ENCODE measurements at places on chromosomes 12 and 14.

DNA sequence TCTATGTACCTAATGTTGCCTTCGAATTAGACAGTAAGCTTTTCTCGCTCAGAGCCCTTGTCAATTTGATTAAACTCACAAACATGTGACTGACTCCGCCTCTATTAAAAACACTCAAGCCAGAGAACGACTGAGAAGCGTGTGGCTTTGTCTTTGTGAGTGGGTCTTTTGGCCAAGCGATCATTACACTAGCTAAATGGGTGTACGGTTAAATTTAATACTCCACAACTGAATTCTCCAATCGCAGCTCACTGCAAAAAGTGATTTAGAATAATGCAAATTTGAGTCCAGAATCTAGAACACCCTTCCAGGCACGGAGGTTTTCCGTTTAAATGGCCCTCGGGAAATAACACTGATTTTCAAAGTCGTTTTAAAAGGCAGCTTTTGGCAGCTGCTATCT, 253.7 kb downstream of the EFCAB11 start:
- DNase-seq = no peak

DNA sequence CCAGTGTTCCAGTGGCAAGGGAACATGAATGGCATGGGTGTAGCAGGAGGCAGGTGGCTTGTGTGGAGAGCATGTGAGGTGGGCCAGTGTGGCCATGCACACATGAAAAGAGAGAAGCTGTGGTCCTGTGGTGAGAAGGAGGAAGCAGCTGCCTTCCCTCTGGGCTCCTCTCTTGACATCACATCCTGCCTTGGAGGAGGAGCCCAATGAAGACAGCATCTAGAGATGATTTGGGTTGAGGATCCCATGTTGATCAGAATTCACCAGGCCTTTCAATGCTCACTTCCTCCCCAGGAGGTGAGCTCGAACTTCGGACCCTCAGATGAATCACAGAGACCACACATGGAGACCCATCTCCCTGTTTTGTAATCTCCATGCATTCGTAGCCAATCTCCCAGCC, 82.6 kb downstream of the LRRC74A start:
- DNase-seq = no peak

DNA sequence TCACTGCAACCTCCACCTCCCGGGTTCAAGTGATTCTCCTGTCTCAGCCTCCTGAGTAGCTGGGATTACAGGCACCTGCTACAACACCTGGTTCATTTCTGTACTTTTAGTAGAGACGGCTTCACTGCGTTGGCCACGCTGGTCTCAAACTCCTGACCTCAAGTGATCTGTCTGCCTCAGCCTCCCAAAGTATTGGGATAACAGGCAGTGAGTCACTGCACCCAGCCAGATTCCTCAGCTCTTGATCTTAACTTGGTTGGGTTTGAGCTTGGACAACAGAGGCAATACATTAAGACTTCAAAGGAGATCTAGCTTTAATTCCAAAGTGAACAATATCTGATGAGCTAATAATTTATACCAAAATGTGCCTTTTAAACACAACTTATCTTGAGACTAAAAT, 5.6 kb downstream of the DAZAP2 start:
- DNase-seq = no peak

GRCh38 chr12:78155546-78155945, 324.9 kb downstream of the NAV3 start:
- no peak for DNase-seq

DNA sequence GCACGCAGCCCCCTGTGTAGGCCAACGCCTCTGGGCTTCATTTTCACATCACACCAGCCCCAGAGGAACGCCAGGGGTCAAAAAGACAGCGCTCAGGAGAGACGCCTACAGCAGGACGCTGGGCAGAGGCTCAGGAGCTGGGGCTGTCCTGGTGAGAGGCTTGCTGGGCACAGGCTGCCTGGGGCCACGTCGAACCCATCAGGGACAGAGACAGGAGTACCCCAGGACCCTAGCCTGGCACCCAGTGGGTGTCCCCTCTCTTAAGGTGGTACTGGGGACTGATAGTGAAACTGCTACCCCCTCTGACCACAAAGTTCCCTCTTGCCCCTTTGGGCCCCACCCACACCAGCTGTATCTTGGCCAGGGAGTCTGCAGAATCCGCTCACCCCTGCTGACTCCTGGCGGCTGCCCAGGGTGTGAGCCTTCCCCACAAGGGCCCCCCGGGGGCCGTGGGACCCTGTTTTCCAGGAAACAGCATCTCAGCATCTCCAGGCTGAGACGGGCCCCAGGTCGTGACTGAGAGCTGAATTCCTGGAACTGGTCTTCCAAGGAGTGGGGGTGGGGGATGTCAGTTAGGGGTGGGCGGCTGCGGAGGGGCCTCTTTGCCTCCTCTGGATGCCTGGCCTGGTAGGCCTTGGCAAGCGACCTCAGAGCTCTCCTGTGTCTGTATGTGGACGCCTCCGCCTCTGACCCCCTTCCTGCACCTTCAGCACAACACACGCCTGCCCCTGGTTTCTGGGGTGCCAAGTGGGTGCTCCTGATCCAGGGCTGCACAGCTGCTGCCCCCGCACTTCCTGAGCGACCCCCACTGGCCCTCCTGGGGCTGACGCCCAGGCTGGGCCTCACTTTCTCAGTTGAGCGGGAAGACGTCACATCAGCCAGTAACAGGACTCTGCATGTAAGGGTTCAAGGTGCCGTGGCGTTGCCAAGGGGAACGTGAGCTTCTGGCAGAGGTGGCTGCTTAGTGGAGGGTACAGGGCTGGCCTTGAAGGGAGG, 321.9 kb upstream of the RTL1 start:
- no peak for DNase-seq

DNA sequence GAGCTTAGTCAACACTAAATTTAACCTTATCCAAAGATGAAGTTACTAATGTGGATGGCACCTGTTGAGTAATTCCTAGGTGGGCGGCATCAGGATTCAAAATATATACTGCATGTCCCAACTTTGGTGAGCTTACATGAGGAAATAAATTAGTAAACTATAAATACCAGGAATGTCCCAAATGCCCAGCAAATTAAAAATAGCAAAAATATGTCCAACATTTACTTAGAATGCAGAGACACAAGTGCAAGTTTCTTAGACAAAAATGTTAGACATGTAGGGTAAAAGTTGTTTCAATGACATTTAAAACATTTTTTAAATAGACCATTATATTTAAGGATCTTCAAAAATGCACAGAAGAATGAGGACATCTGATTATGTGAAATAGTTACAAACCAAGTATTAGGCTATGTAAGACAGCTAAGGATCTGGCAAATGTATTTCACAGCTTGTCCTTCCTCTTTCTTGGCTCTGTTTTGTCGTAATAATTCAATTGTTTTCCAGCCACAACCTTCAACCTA, 115.9 kb downstream of the NAV3 start:
- peak; percentile 85 for DNase-seq

DNA sequence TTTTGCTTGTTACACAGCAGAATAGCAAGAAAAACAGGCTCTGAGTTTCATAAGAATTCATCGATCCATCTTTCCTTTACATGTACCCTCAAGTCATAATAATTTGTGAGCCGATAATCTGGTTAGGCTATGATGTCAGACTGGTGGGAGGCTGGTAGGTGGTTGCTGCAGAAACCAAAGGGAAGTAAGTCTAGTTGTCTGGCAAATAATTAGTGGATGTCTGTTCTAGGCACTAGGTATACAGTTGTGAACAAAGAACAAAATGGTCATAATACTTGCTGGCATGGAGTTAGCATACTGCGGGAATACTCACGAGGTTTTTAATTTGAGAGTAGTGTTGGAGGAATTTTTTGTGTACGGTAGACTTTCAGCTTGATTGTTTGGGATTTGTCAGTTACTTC, 8.8 kb downstream of the SUSD6 start:
- DNase-seq = no peak

- DNase-seq = no peak
These were observed 398.4 kb downstream of the NUAK1 start for GRCh38 chr12:105740369-105740768.

GRCh38 chr12:130195776-130196175, 33.5 kb downstream of the FZD10 start:
- DNase-seq = no peak

DNA sequence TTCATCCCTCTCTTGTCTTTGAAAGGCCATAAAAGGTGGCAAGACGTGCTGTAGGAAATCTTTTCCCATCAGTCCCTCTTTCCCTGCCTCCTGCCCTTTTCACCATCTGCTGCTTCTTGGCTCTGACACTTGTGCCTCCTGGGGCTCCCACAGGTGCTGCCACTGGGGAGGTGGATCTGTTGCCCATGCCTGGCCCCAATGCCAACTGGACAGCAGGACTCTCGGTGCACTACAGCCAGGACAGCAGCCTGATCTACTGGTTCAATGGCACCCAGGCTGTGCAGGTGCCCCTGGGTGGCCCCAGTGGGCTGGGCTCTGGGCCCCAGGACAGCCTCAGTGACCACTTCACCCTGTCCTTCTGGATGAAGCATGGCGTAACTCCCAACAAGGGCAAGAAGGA, 6.5 kb downstream of the CLSTN3 start:
- DNase-seq = no peak

DNA sequence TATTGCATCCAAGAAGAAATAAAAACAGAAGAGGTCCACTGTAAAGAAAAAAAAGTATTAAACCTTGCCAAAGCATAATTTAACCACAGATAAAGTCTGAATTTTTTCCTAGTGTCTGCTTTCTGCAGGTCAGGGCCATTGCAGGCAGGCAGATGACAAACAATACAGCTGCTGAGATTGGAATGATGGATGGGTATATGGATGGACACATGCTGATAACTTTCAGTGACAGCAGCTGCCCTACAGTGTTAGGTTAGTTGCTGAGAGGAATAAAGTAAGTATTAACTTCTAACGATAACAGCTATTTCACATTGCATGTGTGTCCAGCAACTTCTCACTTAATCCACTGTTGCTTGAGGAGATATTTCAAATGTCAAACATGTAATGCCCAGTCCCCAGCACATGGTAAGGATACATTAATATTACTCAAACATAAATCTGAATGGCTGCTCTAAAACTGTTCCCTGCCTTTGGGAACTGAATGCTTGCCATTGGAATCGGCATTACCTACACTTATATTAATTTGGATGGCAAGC, 515.3 kb downstream of the RMST start:
- DNase-seq = no peak

- no peak for DNase-seq
These were observed 33.2 kb downstream of the CPNE8 start for GRCh38 chr12:38872156-38872555.

DNA sequence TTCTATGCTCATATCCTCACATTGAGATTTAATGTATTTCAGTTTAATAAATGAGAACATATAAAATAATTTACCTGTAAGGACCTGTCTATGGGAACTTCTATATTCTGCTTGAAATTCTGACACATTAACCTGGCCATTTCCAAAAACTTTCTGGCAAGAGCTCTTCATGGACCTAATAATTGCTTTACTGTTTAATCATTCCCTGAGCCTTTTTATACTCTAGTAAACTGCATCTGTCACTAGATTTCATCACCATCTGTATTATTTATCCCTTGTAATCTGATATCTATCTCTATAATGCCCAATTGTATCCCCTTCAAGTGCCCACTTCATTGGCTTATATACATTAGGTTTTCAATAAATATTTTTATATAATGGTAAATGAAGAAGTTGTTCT, 327.7 kb downstream of the RAD51B start:
- DNase-seq = peak; percentile 49

- DNase-seq = no peak
These were observed 177.2 kb downstream of the KCNA5 start for GRCh38 chr12:5220835-5221234.

DNA sequence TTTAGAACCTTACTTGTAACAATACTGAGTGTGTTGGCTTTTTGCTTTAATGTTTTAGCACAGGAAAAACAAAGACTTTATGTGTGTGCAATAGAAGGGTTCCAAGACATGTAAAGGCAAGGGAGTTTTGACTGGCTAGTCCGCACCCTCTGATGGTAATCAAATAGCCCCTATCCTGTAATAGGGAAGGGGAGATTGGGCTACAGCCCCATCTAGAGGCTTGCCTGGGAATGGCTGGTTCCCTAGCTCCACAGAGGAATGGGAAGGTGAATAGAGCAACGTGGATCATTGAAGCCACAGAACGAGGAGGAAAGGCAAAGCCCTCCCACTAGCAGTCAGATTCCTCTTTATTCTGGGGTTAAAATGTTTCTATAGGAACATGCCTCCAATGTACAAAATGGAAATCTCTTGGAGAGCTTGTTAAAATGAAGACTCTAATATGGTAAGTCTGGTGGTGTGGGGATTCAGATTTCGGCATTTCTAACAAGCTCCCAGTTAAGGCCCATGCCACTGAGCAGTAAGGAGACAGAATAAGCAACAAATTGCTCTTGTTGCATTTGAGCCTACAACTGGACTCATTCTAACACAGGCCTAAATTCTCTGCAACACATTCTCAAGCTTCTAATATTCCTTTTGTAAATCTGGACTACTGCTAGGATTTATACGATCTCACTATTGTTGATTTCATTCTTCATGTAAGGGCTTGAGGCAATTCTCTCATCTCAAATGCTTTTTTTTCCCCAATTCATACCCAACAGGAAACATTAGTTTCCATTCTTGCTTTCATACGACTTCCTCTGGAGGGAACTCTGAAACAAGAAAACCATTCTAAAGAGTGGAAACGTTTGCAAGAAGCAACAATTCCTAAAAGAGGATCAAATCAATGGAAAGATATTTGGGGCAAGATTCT, 57.1 kb downstream of the NIN start:
- peak; percentile 68 for DNase-seq

- DNase-seq = no peak
These were observed 151.0 kb downstream of the SRGAP1 start for GRCh38 chr12:63995512-63995911.

- DNase-seq = peak; percentile 24
These were observed 46.9 kb upstream of the CAND1 start for GRCh38 chr12:67222302-67222701.

GRCh38 chr14:88911809-88912208, 87.4 kb downstream of the TTC8 start:
- no peak for DNase-seq

- peak; percentile 29 for DNase-seq
These were observed 49.7 kb downstream of the DRAM1 start for GRCh38 chr12:101927036-101927435.

GRCh38 chr12:131007031-131007739, 53.5 kb downstream of the ADGRD1 start:
- no peak for DNase-seq

- DNase-seq = no peak
These were observed 1.6 kb downstream of the LRRC74A start for GRCh38 chr14:76827696-76828296.

DNA sequence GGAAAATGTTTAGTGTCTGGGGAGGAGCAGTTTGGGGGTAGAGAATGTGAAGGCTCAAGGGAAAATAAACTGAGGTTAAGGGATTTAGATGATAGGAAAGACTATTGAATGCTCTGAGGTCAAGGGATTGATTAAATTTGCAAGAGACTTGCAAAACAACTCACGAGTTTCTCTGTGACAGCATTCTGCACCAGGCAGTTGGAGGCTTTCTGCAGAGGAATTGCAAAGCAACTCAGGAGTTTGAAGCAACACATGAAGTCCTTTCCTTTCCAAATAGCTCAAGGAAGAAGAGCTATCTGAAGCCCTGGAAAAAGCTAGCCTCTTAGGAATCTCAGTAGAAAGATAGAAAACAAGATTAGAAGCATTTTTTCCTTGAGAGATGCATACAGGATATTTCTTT, 23.9 kb downstream of the SLC7A8 start:
- no peak for DNase-seq

- peak; percentile 21 for DNase-seq
These were observed 225.0 kb downstream of the LRIG3 start for GRCh38 chr12:58695263-58695662.

GRCh38 chr12:121889274-121889624, 659 bp downstream of the PSMD9 start:
- DNase-seq = no peak

Data from fibroblast of skin of scalp (primary cell).